ENCODE measurements at places on chromosomes 5 and 9. TPM values are rescaled to one million over a fixed set of nuclear protein-coding genes. Genes with fewer than 3 reads are reported as not detected.

SLC4A9 gene
- 0.44 TPM for total RNA-seq

GRAMD2B gene
- 24.6 TPM for total RNA-seq

GRCh38 chr5:153515301-153515700 is 24.8 kb downstream of the GRIA1 start:
- no peaks in the 10 kb centered on the region for H3K4me1 ChIP-seq
- H3K36me3 ChIP-seq = no peaks in the 10 kb centered on the region
- H3K27me3 ChIP-seq = no peaks in the 10 kb centered on the region
- no peak overlapping the region for H3K4me3 ChIP-seq
- DNase-seq = no peak

GRCh38 chr5:2005101-2006041 is 122.6 kb upstream of the IRX4 start:
- H3K4me1 ChIP-seq = peaks cover 17% of the 10 kb centered on the region
- DNase-seq = no peak
- no peaks in the 10 kb centered on the region for H3K36me3 ChIP-seq

DNA sequence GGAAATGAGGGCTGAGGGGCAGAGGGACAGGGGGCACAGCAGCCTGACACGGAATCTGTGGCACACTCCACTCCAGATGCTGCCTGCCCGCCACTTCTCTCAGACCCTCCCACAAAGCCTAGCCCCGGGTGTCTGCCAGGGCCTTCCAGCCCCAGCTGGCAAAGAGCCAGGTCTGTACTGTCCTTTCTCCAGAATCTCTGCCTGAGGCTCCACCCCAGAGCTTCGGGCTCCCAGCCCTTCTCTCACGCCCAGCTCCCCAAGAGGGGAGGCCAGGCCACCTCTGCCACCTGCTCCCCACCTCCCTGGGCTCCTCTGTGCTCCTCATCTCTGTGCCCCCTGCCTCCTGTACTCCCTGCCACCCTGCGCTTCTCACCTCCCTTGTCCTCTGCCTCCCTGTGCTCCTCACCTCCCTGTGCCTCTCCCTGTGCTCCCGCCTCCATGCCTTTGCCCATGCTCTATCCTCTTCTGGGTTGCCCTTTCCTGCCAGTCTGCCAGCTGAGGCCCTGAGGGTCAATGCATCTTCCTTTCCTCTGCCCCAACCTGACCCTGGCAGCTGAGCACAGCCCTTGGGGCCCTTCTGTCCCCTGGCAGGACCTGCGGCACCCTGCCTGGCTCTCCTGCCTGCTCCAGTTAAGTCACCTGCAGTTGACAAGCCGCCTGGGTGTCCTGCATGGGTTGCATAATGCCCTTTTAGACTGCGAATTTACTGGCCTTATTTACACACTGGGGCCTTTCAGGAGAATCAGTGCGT is 36.4 kb downstream of the RASGEF1C start:
- peaks cover 20% of the 10 kb centered on the region for H3K27me3 ChIP-seq
- peak overlapping the region; percentile 27 for H3K27ac ChIP-seq
- H3K4me1 ChIP-seq = peaks cover 36% of the 10 kb centered on the region
- H3K4me3 ChIP-seq = no peak overlapping the region
- H3K36me3 ChIP-seq = no peaks in the 10 kb centered on the region
- peak; percentile 48 for DNase-seq
